ENCODE measurements at places on chromosomes 3 and 15. TPM values are rescaled to one million over a fixed set of nuclear protein-coding genes. Genes with fewer than 3 reads are reported as not detected.
A peak's percentile ranks its signal among the peaks of the same experiment; 100 is the strongest.

DNA sequence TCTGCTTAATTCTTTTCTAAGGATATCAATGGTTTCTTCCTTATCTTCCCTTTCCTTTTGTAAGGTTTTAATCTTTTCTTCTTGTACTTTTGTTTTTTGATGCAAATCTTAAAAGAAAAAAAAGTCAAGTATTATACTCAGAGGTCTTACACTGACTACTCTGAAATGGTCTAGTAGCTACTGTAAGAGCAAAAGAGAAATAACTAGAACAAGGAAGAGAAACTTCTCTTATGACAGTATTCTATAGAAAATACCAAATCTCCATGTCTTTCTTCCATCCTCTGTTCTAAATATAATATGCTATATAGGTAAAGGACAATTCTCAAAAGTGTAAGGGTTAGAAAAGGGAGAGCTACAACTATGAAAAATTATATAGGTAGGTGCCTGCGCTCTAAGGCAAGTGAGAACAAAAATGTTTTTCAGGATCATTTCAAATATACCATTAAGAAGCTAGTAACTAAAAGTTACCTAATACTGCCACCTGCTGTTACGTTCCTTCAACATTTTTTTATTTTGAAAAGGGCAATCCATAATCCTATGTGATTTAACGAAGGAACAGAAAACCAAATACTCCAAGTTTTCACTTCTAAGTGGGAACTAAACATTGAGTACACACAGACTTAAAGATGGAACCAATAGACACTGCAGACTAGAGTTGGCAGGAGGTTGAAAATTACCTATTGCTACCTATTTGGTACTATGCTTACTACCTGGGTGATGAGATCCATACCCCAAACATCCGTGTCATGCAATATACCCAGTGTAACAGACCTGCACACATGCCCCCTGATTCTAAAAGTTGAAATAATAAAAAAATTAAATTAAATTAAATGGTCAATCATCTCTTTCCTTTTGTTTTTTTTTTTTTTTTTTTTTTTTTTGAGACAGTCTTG, 36.7 kb downstream of the CIP2A start:
- DNase-seq, result peak; percentile 36

DNA sequence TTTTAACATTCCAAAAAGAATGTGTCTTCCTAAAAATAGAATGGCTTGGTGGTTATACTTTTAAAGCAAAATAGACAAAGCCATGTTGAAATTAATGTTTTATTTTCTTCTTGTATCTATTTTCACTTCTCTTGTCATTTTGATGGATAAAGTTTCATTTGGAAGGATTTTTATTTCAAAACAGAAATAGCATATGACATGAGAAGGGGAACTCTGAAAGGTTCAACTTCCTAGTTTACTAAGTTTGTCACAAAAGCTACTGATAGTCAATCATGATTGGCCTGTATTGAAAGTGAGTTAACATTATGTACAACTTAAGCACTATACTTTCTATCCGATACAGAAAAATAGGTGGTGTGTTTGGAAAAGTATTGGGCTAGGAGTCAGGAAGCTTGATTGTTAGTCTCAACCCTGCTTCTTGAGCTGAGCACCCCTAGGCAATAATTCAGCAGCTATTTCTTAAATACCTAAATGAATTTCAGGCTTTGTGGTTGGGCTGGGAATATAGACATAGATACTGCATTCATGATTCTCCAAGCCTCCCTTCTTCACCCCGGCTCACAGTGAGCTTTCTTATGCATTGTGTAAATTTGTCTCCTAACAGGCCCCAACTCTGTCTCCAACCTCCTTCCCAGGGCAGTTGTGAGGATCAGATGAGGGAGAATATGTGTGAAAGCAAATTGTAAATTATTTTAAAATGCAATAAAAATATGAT, 46.9 kb upstream of the CSPG4 start:
- no peak for DNase-seq

- DNase-seq, result no peak
These were observed 91.9 kb downstream of the THSD4 start for GRCh38 chr15:71207141-71207540.

- DNase-seq, result no peak
These were observed 24.0 kb upstream of the SPTSSB start for GRCh38 chr3:161395115-161396012.

DNA sequence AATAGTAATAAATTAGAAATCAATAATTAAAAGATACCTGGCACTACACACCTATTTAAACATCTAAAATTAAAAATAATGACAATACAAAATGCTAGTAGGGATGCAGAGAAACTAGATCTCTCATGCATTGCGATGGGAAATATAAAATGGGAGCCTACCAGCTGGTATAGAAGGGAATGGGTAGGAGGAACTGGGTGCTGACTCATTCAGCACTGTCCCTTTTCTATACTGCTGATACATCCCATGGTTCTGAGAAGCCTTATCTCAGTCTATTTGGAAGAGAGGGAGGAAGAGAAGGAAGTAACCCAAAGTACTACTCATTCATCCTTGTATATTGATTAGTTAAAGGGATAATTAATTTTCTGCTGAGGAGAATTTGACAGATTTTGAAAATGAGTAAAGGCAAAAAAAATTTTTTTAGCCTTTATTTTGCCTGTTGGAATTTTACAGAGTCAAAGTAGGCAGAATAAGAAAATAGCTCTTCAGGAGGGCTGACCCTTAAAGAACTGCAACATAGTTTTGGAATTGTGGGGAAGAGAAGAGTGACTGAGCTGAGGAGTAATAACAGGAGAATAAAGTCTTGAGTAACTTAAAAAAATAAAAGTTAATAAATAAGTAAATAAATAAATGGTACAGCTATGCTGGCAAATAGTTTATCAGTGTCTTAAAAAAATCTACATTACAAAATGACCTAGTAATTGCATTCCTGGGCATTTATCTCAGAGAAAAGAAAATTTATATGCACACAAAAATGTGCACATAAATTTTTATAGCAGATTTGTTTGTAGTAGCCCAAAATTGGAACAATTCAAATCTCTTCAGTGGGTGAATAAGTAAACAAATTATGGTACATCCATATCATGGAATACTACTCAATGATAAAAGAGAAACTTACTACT, 15.3 kb upstream of the BHLHE40 start:
- no peak for DNase-seq

GRCh38 chr3:100047455-100048141, 66.7 kb downstream of the FILIP1L start:
- peak; percentile 37 for DNase-seq

- no peak for DNase-seq
These were observed 118.3 kb upstream of the FOXB1 start for GRCh38 chr15:59885832-59886231.

- DNase-seq, result no peak
These were observed 37.7 kb upstream of the SAMMSON start for GRCh38 chr3:69961706-69962439.

DNA sequence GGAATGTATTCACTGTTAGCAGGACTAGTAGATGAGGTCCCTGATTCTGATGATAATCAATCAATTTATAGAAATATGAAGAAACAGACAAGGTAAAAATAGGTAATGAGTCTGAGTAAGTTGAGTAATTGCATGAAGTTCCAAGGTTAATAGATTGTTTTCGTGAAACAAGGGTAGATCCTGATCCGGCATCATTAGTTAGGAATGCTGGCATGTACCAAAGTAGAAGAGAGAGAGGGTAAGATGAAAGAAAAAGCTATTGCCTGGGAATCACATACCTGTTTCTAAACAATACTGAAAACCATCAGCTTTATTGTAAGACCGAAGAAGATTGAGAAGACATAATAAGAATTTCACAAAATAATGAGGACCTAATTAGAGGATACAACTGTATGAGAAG, 118.1 kb upstream of the ARPP21 start:
- DNase-seq, result no peak

- DNase-seq, result no peak
These were observed 414.4 kb upstream of the CFAP20DC start for GRCh38 chr3:59464187-59464586.

DNA sequence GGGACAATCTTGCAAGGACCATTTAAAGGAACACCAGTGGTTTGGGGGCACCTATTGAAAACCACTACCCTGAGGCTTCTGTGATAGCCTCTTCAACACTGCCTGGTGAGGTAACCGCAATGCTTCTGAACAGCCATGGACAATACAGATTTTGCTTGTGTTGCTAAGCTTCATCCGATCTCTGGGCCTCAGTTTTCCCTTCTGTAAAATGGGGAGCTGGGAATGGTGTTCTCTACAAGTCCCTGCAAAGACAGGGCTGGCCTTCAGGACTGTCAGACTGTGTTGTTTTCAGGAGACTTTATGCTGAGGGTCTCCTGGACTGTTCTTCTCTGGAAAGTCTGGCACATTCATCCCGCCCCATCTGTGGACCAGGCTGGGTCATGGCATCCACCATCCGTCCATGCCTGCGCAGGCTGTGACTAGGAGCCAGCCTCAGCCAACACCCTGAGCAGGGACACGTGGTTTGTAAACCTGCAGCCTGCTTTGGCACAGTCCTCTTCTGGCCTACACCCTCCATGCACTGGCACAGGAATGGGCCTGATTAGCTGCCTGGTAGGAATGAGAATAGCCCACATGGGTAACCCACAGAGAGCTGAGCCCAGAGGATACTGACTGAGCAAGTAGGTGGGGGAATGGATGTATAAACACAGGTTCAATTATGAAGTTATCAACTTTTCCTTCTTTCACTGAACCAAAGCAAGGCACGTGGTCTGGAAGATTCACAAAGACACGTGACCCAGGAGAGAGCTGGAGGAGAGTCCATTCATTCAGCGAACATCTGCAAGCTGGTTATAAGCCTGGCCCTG, 55.3 kb downstream of the ROPN1B start:
- no peak for DNase-seq

GRCh38 chr3:192879346-192880031, 38.2 kb downstream of the MB21D2 start:
- DNase-seq, result peak; percentile 90

DNA sequence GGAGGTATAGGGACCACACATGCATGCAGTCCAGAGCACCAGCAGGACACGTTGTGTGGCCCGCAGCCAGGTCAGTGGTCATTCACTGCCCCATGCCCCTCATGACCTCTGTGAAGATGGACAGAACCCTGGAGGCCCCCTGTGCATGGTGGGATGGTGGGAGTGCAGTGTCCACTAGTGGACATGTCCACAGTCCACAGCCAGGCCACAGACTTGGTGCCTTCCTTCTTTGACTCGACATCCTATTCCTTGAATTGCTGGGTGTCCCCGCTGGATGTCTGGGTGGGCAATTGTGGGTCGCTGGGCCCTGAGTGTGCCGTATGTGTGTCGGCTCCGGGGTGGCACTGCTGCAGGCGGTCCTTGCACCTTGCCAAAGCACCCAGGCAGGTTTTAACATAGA, 35.7 kb downstream of the KLF15 start:
- no peak for DNase-seq

DNA sequence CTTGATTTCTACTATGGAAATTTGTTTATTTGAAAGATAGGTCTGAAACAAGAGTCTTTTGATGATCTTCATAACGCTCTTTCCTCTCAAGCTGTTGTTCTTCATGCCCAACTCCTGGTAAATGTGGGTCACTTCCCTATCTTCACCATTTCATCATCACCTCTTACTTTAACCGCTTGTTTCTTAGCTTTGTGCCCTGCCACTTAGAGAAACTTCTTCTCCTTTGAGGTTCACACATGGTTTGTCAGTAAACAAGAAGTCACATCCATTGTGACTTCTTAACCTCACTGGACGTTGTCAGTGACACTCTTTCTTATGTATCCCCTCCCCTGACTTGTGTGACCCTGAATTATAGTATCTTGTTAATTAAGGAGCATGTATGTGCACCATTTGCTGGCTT, 16.9 kb upstream of the P2RY13 start:
- DNase-seq, result no peak

DNA sequence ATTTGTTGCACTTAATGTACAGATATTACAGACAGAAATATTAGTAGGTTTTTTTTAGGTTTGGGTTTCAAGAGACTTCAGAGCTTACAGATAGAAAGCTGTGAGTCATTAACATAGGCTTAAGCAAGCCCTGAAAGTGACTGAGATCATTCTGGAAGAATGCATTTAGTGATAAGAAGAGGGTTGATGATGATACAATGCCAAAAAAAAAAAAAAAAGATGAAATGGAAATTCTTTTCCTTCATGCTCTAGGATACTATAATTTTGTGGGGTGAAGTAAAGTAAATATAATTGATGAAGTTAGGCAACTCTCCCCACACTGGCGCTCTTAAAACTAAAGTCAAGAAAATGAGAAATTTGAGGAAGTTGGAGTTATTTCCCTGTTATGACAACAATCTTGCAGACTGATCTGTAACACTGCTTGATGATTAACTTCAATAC, 169.4 kb upstream of the ZNF385D start:
- no peak for DNase-seq

DNA sequence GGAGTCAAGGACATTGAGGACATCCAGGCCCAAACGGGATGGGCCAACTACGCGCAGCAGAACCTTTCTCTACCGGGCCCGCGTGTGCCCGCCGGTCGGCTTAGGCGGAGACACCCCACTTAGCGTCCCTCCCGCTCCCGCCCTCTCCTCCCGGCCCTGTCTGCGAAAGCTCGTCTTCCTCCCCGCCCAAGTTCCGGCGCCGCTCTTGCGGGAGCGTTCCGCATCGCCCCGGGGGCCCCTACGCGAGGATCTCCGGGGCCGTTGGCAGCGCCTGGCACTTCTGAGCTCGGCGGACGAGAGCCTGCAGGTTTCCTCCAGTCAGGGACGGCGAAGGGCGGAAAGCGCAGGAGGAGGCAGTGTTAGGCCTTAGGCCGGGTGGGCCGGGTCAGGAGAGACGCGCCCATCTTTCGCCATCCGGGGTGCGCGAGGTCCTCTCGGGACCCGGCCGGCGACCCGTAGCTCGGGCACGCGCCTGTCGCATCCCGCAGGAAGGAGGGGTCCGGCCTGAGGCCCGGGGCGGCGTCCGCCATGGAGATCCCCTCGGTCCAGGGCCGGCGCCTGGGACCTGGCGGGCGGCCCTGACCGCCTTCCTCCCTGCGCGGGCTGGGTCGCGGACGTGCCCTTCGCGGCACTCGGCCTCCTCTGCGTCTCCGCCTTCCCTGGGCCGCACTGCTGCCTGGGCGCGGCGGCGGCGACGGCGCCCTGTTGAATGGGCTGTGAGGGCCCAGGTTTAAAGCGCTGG, at the start of gene FEM1B:
Gene FEM1B, plus strand, starts transcription at position 143 of the 742 bp plus-strand sequence. CDS start 673 bp downstream, outside the sequence.
- peak; percentile 93 for DNase-seq

GRCh38 chr3:98743071-98743470, 20.1 kb upstream of the ST3GAL6 start:
- no peak for DNase-seq

- peak; percentile 78 for DNase-seq
These were observed 15.1 kb upstream of the ARID3B start for GRCh38 chr15:74525945-74526344.

GRCh38 chr3:24294150-24294549, 200.5 kb downstream of the THRB start:
- DNase-seq, result no peak

Gene CHRD
- 0.84 TPM for total RNA-seq

Gene TLR9
- not detected for total RNA-seq

Gene LMLN
- 0.23 TPM for total RNA-seq
